Stomach (tissue), 19 donors: ENCODE measurements at places on chromosomes 6 and 20. TPM values are rescaled to one million over a fixed set of nuclear protein-coding genes. Genes with fewer than 3 reads are reported as not detected.

- H3K27me3 ChIP-seq, result no peaks in the 10 kb centered on the region
- DNase-seq, result peak; percentile 87
- H3K4me1 ChIP-seq, result peaks cover 8% of the 10 kb centered on the region
- no peaks in the 10 kb centered on the region for H3K36me3 ChIP-seq
- H3K4me3 ChIP-seq, result no peak overlapping the region
These were observed 611.3 kb downstream of the HDGFL1 start for GRCh38 chr6:23180504-23181293.

DNA sequence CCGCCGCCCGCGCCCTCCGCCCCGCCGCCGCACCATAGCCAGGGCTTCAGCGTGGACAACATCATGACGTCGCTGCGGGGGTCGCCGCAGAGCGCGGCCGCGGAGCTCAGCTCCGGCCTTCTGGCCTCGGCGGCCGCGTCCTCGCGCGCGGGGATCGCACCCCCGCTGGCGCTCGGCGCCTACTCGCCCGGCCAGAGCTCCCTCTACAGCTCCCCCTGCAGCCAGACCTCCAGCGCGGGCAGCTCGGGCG lies 1.5 kb downstream of the FOXC1 start:
- H3K27ac ChIP-seq, result no peak overlapping the region
- peak; percentile 49 for DNase-seq
- no peaks in the 10 kb centered on the region for H3K36me3 ChIP-seq
- H3K4me3 ChIP-seq, result peak overlapping the region; percentile 68
- H3K27me3 ChIP-seq, result peaks cover 49% of the 10 kb centered on the region

DNA sequence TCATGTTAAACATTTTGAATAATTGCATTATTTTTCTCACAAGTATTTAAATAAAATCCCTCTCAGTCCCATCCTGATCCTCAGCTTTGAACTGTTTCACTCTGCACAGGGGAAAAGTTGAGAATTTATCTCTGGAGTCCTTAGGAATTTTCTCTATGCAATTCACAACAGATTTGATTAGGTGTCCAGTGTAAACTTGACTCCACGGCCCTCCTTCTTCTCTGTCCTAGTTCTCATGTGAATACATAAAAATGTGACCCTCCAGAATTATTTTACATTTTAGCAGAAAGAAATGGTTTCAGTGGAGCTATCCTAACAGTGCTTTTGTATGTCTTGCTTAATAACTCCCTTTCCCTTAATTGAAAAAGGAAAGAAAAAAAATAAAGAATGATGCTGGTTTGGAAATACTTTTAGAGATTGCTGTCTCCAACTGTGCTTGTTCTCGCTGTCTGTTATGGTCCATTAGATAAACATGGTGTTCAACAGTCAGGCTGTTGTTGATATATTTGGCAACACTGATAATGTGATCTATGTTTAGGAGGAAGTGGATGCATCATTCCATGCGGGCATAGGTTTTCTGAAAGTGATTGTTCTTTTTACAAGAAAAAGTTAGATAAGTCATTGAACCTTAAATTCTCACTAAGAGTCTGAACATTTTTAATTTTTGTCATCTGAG lies 599.4 kb upstream of the CITED2 start:
- no peak overlapping the region for H3K27ac ChIP-seq
- DNase-seq, result peak; percentile 54
- no peaks in the 10 kb centered on the region for H3K27me3 ChIP-seq
- no peak overlapping the region for H3K4me3 ChIP-seq

DNA sequence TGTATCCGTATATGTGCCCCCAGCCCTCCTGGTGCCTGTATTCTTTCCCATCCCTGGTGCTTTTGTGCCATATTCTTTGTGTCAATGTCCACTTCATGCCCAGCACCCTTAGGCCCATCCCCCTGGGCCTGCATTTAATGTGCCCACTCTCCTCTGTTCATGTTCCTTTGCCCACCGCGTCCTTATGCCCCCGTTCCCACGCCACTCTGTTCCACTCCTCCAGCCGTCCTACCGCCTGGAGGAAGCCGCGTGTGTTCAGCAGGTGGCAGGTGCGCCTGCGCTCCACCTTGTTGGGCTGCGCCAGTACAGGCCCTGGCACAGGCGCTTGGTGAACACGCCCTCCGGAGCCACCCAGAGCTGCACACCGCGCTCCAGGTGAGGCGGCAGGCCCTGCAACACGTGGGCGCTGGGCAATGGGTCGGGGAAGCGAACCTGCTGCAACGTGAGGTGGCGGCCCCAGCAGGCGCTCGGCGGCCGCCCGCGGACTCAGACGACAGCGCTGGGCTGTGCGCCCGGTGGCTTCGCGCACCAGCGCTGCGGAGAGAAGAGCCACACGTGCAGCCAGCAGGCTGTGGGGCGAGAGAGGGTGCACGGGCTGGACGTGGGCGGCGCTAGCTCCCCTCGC lies 4.0 kb upstream of the FOXS1 start:
- H3K27me3 ChIP-seq, result peaks cover 8% of the 10 kb centered on the region
- no peak overlapping the region for H3K27ac ChIP-seq
- H3K36me3 ChIP-seq, result no peaks in the 10 kb centered on the region

DNA sequence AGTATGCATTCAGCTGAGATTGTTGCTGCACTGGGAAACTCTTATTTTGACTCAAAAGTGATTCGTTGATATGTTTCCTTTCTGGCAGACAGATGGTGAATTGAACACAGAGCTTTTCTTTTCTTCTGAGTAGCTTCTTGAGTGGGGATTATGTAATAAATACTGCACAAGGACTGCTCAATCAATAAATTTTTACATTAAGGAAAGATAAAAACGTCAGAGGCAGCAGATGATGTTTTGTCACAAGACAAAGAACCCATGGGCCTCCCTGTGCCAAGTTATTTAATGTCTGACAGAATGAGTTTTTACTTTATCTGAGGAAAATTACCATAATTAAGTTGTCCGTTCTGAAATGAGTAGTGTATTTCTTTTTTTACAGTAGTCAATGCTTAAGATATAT lies 460.3 kb downstream of the UTRN start:
- H3K36me3 ChIP-seq, result no peaks in the 10 kb centered on the region
- H3K4me1 ChIP-seq, result no peaks in the 10 kb centered on the region
- no peaks in the 10 kb centered on the region for H3K27me3 ChIP-seq

DNA sequence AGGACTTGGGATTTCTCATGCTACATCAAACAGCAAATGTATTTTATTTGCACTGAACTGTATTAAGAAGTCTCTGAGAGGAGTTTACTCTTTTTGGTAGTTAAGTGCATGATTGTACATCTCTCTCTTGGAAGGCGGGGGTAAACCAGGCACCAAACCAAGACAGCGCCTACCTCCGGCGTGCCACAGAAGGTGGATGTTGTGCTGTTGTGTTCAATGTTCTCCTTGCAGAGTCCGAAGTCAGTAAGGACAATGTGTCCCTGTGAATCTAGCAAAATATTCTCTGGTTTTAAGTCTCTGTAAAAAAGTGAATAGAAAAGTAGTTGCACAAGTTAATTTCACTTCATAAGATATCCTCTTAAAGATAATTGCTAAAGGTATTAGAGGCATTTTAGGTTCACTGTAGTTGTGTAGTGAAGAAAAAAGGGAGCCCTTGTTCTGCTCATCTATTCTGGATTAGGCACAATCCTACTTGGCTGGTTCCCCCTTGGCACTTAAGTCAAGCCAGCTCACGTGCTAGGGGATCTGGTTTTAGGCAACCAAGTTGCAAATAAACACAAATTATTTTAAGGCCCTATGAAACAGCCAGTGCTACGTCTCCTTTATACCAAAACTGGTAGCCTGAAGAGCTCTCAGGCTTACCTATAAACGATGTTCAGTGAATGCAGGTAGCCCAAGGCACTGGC lies 119.7 kb upstream of the SLC2A12 start:
- H3K4me1 ChIP-seq, result peaks cover 23% of the 10 kb centered on the region
- peak overlapping the region; percentile 98 for H3K27ac ChIP-seq
- peak overlapping the region; percentile 79 for H3K4me3 ChIP-seq

GRCh38 chr6:33288921-33289783 lies at the start of the genes PFDN6 and WDR46:
PFDN6 (plus strand) TSS chr6:33289601; CDS start chr6:33289857, 256 bp downstream.
WDR46 (minus strand) TSS chr6:33289239; CDS start chr6:33289170, 69 bp downstream.
- peak; percentile 84 for DNase-seq
- H3K27ac ChIP-seq, result peak within 1 kb of the TSS; percentile 74
- no peaks in the 10 kb centered on the region for H3K27me3 ChIP-seq

DNA sequence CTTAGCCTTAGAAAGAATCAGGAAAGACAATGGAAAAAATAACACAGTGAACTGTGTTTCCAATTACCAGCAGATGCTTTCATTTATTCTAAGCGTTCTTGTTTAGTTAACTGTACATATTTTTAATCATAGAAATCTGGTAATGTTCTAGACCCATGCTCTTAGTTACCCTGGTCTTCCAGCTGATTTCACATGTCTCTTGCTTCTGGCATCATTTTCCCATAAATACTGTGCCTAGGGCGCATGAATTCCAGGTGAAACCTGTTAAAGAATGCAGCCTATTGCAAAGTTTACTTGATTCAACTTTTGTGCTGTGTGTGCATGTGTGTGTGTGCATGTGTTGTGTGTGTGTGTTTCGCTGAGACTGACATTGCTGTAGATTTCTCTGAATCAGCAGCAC lies 178.6 kb downstream of the PDE7B start:
- H3K36me3 ChIP-seq, result no peaks in the 10 kb centered on the region
- DNase-seq, result no peak
- no peak overlapping the region for H3K4me3 ChIP-seq
- peaks cover 24% of the 10 kb centered on the region for H3K4me1 ChIP-seq
- no peaks in the 10 kb centered on the region for H3K27me3 ChIP-seq

GRCh38 chr20:59949911-59950310 lies 8.3 kb upstream of the CDH26 start:
- peaks cover 42% of the 10 kb centered on the region for H3K4me1 ChIP-seq
- peaks cover 9% of the 10 kb centered on the region for H3K36me3 ChIP-seq
- H3K4me3 ChIP-seq, result no peak overlapping the region

- H3K27me3 ChIP-seq, result no peaks in the 10 kb centered on the region
- H3K27ac ChIP-seq, result no peak overlapping the region
- no peak overlapping the region for H3K4me3 ChIP-seq
- no peak for DNase-seq
- no peaks in the 10 kb centered on the region for H3K36me3 ChIP-seq
These were observed 30.2 kb upstream of the MAN1A1 start for GRCh38 chr6:119379809-119380208.

DNA sequence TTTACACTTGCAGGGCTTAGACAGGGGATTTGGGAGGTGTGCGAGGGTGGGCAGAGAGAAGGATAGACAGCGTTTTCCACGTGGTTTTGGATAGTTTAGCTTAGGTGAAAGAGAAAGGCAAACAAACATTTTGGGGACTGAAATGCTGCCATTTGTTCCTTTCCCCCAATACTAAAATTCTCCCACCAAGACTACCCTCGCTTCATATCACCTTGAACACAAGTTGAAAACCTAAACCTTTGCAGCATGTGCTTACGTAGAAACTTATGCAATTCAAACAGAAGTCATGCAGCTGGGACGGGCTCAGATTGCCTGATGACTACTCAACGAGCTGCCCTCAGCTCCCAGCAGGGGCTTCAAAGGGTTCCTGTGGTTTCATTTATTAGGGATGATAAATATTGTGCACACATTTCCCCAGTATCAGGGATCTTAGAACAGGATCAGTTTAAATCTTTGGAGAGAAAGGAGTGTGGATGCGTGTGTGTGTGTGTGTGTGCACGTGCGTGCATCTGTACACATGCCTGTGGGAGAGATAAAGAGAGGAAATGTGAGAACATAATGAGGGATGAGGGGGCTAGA lies 77.3 kb downstream of the SLC22A23 start:
- no peak overlapping the region for H3K4me3 ChIP-seq
- no peak for DNase-seq
- H3K4me1 ChIP-seq, result peaks cover 64% of the 10 kb centered on the region

DNA sequence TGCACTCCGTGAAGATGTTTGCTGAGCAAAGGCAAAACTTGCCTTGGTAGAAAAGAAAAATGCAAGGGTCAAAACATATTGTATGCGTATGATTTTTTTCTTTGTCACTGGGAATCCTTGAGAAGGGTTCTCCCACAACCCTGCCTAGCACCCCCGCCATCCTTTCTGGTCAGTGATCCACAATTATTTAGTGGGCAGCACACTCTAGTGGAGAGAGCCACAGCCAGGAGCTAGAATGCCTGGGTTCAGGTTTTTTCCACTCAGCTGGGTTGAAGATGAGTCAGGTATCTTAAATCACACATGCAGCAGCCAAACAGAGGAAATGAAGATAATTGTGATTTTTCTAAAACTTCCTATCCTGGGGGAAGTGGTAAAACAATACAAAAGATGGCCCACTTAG lies 243.1 kb downstream of the PKHD1 start:
- no peak overlapping the region for H3K27ac ChIP-seq
- no peaks in the 10 kb centered on the region for H3K27me3 ChIP-seq
- DNase-seq, result no peak

- H3K36me3 ChIP-seq, result peaks cover 38% of the 10 kb centered on the region
- H3K4me1 ChIP-seq, result peaks cover 7% of the 10 kb centered on the region
- no peak for DNase-seq
- no peaks in the 10 kb centered on the region for H3K27me3 ChIP-seq
- H3K4me3 ChIP-seq, result peak overlapping the region; percentile 11
These were observed 38.9 kb downstream of the BICRAL start for GRCh38 chr6:42820512-42821340.

DNA sequence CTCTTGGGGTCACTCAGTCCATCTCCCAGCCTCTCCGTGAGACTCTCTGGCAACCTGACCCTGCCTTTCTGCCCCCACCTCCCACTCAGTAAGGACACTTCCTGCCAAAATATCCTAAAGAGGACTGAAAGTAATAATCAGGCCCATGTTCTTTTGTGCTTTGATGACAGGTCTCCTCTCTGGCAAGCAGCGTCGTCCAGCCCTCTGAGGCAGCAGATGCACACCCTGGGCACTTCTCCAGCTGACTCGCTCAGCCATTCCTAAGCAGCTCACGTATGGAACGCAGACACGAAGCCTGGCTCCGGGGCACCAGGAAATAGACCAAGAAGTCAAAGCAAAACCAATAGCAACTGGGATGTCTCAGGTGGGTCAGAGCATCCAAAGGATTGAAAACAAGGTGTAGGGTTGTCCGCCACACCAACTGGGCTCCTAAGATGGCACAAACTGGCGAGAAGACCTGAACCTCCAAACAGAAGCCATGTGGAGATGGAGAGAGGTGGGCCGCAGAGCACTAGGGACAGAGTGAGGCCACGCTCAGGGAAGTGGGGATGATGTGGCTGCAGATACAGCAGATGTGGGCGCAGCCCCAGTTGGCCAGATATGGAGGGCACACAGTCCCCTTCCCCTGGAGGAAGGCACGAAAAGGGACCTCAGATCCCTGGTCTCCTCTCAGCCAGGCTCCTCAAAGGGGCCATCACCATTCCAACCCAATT lies 99.3 kb downstream of the PRND start:
- H3K36me3 ChIP-seq, result no peaks in the 10 kb centered on the region
- H3K4me1 ChIP-seq, result peaks cover 45% of the 10 kb centered on the region
- peaks cover 18% of the 10 kb centered on the region for H3K27me3 ChIP-seq
- no peak overlapping the region for H3K27ac ChIP-seq

- H3K4me1 ChIP-seq, result no peaks in the 10 kb centered on the region
- no peak overlapping the region for H3K27ac ChIP-seq
- no peak for DNase-seq
- no peak overlapping the region for H3K4me3 ChIP-seq
- no peaks in the 10 kb centered on the region for H3K36me3 ChIP-seq
- no peaks in the 10 kb centered on the region for H3K27me3 ChIP-seq
These were observed 150.2 kb downstream of the TBC1D7 start for GRCh38 chr6:13178107-13178506.

GRCh38 chr6:168131464-168132415 lies 52.7 kb upstream of the FRMD1 start:
- H3K4me3 ChIP-seq, result no peak overlapping the region
- no peak for DNase-seq
- peaks cover 17% of the 10 kb centered on the region for H3K4me1 ChIP-seq
- H3K27me3 ChIP-seq, result no peaks in the 10 kb centered on the region
- no peaks in the 10 kb centered on the region for H3K36me3 ChIP-seq
- H3K27ac ChIP-seq, result no peak overlapping the region

- no peak overlapping the region for H3K4me3 ChIP-seq
- DNase-seq, result no peak
- H3K27me3 ChIP-seq, result peaks cover 73% of the 10 kb centered on the region
- H3K36me3 ChIP-seq, result no peaks in the 10 kb centered on the region
These were observed 11.2 kb upstream of the SRXN1 start for GRCh38 chr20:664151-664550.

SDCBP2 gene
- 68.3 TPM for total RNA-seq

HDGFL1 gene
- total RNA-seq, result not detected

CFB gene
- 185 TPM for total RNA-seq

TFAP2D gene
- not detected for total RNA-seq

PLG gene
- not detected for total RNA-seq

RAD21L1 gene
- total RNA-seq, result not detected
